ENCODE measurements at places on chromosomes 7 and 10. TPM values are rescaled to one million over a fixed set of nuclear protein-coding genes. Genes with fewer than 3 reads are reported as not detected.

- no peaks in the 10 kb centered on the region for H3K36me3 ChIP-seq
- no peak overlapping the region for H3K4me3 ChIP-seq
- H3K27me3 ChIP-seq, result peaks cover 28% of the 10 kb centered on the region
- DNase-seq, result peak; percentile 62
- no peaks in the 10 kb centered on the region for H3K4me1 ChIP-seq
Measured at GRCh38 chr10:11663763-11664555, 52.5 kb upstream of the USP6NL start.

GRCh38 chr7:77813180-77813579 is 14.6 kb downstream of the PHTF2 start:
- H3K4me1 ChIP-seq, result peaks cover 12% of the 10 kb centered on the region
- no peak overlapping the region for H3K27ac ChIP-seq
- H3K36me3 ChIP-seq, result peaks cover 5% of the 10 kb centered on the region
- no peaks in the 10 kb centered on the region for H3K27me3 ChIP-seq
- no peak for DNase-seq

DNA sequence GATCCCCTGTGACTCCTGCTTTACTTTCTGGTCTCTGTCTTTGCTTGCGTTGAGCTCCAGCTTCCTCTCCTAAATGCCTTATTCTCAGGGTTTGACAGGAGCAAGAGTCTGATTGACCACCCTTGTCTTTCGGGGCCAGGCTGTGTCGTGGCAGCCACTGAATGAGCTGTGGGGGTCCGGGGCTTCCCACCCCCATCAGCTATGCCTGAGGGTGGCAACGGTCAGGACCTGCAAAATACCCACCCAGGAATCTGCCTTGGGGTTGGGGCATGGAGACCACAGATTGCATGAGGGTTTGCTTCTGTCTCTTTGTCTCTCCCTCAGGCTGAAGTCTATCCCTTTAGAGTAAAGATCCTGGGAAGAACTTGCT is 20.6 kb downstream of the SMKR1 start:
- DNase-seq, result no peak
- H3K27me3 ChIP-seq, result peaks cover 15% of the 10 kb centered on the region
- peaks cover 2% of the 10 kb centered on the region for H3K4me1 ChIP-seq

GRCh38 chr10:11787374-11787773 is 35.8 kb upstream of the PROSER2 start:
- H3K4me1 ChIP-seq, result no peaks in the 10 kb centered on the region
- peaks cover 8% of the 10 kb centered on the region for H3K27me3 ChIP-seq
- no peak overlapping the region for H3K27ac ChIP-seq
- H3K4me3 ChIP-seq, result no peak overlapping the region
- DNase-seq, result no peak
- no peaks in the 10 kb centered on the region for H3K36me3 ChIP-seq

DNA sequence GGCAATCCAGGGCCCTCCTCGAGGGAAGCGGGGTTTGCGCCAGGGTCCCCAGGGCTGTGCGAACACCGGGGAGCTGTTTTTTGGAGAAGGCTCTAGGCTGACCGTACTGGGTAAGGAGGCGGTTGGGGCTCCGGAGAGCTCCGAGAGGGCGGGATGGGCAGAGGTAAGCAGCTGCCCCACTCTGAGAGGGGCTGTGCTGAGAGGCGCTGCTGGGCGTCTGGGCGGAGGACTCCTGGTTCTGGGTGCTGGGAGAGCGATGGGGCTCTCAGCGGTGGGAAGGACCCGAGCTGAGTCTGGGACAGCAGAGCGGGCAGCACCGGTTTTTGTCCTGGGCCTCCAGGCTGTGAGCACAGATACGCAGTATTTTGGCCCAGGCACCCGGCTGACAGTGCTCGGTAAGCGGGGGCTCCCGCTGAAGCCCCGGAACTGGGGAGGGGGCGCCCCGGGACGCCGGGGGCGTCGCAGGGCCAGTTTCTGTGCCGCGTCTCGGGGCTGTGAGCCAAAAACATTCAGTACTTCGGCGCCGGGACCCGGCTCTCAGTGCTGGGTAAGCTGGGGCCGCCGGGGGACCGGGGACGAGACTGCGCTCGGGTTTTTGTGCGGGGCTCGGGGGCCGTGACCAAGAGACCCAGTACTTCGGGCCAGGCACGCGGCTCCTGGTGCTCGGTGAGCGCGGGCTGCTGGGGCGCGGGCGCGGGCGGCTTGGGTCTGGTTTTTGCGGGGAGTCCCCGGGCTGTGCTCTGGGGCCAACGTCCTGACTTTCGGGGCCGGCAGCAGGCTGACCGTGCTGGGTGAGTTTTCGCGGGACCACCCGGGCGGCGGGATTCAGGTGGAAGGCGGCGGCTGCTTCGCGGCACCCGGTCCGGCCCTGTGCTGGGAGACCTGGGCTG is 26.0 kb downstream of the PRSS2 start:
- H3K36me3 ChIP-seq, result no peaks in the 10 kb centered on the region
- H3K27ac ChIP-seq, result no peak overlapping the region
- H3K27me3 ChIP-seq, result peaks cover 64% of the 10 kb centered on the region
- peak overlapping the region; percentile 52 for H3K4me3 ChIP-seq
- no peaks in the 10 kb centered on the region for H3K4me1 ChIP-seq
- DNase-seq, result peak; percentile 80

DNA sequence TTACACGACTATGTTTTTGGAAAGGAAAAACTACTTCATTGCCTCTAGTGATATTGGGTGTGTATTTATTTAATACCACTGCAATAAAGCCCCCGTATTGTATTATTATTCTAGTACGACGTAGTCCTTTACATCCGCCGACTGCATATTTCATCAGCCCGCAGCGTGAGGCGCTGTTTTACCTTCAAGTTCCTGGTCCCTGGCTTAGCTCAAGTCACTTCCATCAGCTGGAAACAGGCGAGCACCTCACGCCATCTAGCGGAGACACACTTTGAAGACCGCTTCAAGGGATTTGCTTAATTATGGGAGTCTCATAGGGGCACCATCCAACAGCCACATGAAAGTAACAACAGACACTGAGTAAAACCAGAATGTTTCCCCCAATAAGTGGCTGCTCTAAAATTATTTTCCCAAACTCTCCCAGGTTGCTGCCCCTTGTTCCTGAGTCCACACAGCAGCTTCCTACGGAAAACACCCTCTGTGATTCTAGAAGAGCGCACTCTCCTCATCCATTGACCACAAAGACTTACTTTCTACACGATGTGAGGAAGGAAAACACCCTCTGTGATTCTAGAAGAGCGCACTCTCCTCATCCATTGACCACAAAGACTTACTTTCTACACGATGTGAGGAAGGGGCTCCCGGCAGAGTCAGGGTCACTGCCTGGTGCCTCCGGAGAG is 15.7 kb upstream of the ITIH2 start:
- H3K4me1 ChIP-seq, result no peaks in the 10 kb centered on the region
- H3K36me3 ChIP-seq, result no peaks in the 10 kb centered on the region
- no peaks in the 10 kb centered on the region for H3K27me3 ChIP-seq
- no peak for DNase-seq
- H3K27ac ChIP-seq, result no peak overlapping the region
- no peak overlapping the region for H3K4me3 ChIP-seq

DNA sequence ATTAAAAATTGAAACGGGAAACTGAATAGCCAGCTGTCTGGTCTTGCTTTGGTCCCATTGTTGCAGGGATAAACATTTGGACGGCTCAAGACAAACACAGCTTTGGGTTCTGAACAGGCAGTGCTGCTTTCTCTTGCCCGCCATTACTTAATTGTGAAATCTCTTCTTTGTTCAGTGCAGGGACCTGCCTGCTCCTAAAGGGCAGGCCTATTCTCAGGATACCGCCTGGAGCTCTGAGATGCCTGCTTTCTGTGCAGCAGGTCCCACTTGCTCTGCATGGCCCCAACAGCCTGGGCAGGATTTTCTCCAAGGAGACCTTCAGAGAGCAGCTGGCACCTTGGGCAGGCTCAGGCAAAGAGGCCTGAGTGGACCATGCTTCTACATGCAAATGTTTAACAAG is 237.6 kb downstream of the KCNMA1 start:
- DNase-seq, result no peak
- H3K36me3 ChIP-seq, result no peaks in the 10 kb centered on the region
- peaks cover 13% of the 10 kb centered on the region for H3K4me1 ChIP-seq
- no peaks in the 10 kb centered on the region for H3K27me3 ChIP-seq
- H3K27ac ChIP-seq, result no peak overlapping the region

AFAP1L2 gene
- not detected for total RNA-seq

ATP6V0A4 gene
- total RNA-seq, result under 0.01 TPM

UTF1 gene
- not detected for total RNA-seq

DNA sequence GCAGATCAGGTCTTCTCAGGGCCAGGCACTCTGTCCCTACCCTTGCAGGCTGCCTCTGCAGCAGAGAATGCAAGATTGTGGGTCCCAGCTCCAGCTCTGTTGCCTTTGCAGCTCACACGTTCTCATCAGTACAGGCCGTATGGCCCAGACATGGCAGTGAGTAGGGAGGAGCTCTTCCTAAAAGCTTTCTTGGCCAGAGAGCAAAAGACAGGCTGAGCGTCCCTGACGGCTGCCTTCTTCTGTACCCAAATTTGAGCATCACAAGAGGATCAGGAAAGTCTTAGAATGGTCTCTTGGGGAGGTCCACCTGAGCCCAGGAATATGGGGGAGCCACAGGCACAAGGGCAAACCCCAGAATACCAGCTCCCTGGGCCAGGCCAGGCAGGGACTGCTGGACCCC is 266.3 kb upstream of the ZMIZ1 start:
- H3K27me3 ChIP-seq, result peaks cover 42% of the 10 kb centered on the region
- no peak overlapping the region for H3K4me3 ChIP-seq
- H3K27ac ChIP-seq, result no peak overlapping the region
- DNase-seq, result no peak
- no peaks in the 10 kb centered on the region for H3K36me3 ChIP-seq

DNA sequence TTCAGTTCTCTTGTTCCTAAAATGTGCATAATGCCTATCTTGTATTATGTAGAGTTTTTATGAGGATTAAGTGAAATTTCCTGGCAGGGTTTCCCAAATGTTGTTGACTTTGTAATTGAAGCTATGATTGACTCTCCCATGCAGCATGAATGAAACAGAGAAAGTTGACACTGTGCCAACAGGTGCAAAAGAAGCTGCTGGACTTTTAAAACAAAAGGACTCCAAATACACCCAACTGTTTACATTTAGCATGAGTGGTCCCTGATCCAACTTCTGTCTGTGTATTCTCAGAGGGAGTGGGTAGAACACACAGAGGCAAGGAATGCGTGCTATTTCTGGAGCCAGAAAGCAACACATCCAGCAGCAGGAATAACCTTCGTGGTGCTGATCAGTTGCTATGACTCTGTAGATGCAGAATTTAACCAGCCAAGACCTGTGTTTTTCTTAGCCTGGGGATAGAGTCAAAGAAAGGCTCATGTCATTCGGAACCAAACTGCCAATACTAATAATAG is 14.4 kb upstream of the RBM20 start:
- no peak for DNase-seq
- H3K36me3 ChIP-seq, result no peaks in the 10 kb centered on the region
- no peak overlapping the region for H3K4me3 ChIP-seq
- H3K27me3 ChIP-seq, result peaks cover 2% of the 10 kb centered on the region

GRCh38 chr7:1986366-1987083 is 246.2 kb downstream of the MAD1L1 start:
- no peak overlapping the region for H3K27ac ChIP-seq
- DNase-seq, result no peak
- no peaks in the 10 kb centered on the region for H3K27me3 ChIP-seq
- no peaks in the 10 kb centered on the region for H3K4me1 ChIP-seq
- no peak overlapping the region for H3K4me3 ChIP-seq

GRCh38 chr7:74299401-74299800 is 10.2 kb downstream of the CLIP2 start:
- H3K4me3 ChIP-seq, result no peak overlapping the region

COL26A1 gene
- not detected for total RNA-seq

DNA sequence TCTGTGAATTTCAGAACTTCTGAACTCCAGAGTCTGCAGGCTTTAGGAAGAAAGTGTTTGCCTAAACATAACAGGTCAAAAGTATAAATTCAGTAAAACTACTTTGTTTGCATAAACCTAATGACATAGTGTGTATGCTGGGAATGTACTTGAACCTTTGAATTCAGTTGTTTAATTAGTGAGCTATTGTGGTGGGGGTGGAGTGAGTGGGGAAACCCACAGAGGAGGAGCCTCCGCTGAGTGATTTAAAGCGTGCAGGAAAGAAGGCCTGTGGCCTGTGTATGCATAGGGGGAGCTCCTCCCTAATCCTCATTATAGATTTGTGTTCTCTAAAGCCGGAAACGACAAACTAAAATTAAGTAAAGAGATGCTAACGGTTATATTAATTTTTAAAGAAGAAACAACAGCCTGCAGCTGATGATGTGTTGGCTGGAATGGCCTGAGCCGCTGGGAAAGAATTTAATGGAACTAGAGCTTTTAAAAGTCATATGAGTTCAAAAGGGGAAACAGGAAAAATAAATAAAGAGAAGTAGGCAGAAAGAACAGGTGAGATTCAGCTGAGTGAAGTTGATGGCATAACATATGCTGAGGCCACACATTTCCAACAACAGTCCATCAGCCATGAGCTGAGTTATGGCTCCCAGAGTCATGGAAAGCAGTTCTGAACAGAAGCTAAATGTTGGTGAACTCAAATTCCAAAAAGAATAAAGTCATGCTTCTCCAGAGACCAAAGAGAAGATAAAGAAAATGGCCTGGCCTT is 595.0 kb downstream of the GRM8 start:
- H3K27ac ChIP-seq, result no peak overlapping the region
- no peaks in the 10 kb centered on the region for H3K4me1 ChIP-seq
- H3K27me3 ChIP-seq, result no peaks in the 10 kb centered on the region
- DNase-seq, result no peak

DGKI gene
- total RNA-seq, result 23.3 TPM

SPDYE16 gene
- total RNA-seq, result 0.36 TPM

DNA sequence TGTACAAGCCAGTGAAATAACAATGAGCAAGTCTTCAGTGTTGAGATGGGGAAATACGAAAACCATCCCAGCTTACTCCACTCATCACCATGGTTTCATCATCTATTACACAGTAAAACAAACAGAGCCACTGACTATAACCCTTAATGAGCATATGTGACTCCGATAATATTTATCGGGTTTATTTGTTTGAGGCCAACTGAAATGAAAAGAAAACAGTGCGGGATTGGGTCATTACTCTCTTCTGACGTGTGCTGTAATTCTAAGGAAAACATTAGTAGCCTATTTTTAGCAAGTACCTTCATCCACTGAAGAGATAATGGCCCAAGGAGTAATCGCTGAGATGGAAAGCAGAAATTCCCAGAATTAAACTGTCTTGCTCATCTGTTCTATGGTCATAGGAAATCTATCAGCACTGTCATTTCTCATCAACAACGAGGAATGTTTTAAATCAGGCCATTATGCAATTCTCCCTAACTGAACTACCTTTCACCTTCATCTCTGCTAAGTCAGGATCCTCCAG is 716.5 kb downstream of the INHBA start:
- H3K4me1 ChIP-seq, result peaks cover 18% of the 10 kb centered on the region
- H3K27me3 ChIP-seq, result no peaks in the 10 kb centered on the region
- H3K4me3 ChIP-seq, result no peak overlapping the region
- DNase-seq, result peak; percentile 68
